ENCODE measurements at places on chromosomes 12 and 14.

GRCh38 chr14:104094709-104095425 is 9.4 kb downstream of the ASPG start:
- DNase-seq, result no peak

DNA sequence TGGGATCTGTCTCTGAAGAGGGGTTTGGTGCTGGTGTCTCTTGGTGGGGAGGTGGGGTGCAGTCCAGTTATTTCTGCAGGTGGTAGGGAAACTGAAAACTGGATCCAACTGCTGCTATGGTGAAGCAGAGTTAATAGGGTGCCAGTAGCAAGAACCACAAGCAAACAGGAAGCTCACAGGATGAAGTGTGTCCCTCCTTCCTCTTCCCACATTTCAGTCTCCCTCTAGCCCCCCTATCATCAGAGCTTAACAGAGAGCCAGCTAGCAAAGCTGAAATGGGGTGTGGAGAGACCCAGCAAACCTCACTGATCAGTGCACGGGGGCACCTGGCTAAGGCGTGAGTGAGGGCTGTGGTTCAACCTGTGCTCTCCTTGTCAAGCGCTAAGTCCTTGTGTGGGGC is 69.1 kb upstream of the C12orf71 start:
- no peak for DNase-seq

DNA sequence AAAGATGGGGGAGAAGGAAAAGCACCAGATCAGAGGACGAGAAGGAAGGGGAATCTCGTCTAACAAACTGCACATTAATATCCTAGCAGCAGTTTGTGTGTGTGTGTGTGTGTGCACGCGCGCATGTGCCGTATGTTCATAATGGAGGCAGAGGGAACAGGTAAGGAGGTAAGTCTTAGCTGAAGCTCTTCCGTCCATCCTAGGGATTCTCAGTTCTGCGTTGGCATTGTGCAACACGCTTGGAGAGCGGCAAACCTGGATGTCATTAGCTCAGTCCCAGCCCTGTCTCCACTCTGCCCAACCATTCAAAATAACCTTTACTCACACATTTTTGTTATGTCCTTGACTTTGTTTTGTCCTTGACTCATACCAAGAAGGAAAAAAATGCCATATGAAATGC is 1.6 kb upstream of the C1R start:
- DNase-seq, result no peak

DNA sequence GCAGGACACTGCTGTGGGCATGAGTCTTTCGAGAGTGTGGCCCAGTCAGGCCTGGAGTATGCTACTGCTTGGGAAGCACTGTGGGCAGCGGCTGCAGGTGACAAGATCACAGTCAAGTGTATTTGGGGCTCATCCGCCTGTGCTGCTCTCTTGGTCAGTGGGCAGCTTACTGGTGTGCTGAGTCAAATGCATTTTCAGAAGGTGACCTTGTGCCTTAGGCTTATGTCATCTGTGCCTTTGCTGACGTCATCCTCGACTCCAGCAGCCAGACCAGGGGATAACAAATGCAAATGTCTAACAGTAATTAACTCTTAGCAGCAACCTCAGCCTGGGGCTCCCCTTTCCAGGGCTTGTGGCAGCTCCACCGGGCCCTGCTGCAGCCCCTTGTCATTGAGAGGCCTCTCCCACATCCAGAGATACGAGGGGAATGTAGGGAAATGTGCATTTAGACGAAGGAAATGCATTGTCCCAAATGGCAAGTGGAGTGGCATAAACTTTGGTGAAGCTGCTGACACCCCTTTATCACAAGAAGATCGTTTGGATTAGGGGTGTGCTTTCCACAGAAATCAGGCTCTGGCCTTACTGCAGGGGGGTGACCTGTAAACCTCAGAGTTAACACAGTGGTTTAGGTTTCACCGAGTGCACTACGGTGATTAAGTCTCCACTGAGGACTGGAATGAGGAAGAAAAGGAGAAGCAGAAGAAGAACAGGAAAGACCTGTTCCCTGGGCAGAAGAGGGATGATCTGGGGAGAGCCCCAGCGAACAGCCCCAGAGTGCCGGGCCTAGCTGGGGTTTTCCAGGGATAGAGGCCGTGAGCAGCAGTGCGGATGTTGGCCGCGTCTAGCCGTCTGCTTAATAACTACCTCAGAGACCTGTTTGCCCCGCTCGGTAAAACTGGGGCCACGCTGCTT is 39.7 kb downstream of the PSMA6 start:
- DNase-seq, result no peak

DNA sequence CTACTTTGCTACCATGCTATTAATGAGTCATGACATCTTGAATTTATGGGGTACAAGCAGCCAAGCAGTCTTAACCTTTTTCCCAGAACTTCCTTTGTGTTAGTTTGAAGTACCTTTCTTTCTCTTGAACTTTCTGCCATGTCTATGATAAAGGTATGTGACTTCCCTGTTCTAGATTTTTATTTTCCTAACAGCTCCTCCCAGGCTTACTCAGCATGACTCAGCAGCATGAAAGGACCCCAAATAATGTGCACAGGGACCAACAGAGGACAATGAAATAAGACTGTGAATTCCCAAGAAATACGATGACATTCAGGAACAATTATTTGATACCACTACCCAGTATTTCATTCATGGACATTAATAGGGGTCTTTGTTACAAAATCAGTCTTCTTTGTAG is 60.0 kb downstream of the TTC6 start:
- DNase-seq, result no peak

DNA sequence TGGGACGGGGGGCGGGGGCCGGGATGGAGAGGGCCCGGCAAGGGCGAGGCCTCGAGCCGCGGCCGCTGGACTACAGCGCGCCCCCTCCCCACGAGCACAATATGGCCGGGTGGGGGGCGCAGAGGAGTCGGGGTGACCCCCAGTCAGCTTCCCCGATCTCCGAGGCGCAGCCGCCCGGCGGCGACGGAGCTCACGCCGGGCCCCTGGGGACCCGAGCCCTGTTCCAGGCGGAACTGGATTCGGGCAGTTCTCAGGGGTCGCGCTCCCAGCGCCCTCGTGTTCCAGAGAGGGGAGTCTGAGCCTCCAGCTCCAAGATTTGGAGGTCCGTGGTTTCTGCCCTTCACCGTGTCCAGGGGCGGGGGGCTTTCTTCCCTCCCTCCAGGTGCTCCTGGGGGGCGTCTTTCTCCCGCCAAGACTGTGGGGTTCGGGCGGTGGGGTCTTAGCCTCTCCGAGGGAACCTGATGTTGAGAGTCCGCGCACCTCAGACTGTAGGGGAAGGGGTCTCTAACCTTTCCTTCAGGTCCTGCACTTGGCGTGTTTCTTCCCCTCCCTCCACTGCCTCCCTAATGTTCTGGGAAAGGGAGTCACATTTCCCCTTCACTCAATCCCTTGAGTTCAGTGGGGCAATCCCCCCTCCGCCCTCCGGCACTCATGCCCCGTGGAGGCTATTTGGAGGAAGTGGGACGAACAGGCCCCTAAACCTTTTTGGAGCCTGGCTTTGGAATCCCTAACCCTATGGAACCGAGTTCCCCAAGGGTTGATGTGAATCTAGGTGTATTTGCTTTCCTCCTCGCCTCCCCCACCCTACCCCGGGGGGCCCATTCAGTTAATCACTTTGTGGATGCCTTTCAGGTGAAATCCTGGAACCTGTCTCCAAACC is 584 bp downstream of the ACVR1B start:
- DNase-seq, result no peak

DNA sequence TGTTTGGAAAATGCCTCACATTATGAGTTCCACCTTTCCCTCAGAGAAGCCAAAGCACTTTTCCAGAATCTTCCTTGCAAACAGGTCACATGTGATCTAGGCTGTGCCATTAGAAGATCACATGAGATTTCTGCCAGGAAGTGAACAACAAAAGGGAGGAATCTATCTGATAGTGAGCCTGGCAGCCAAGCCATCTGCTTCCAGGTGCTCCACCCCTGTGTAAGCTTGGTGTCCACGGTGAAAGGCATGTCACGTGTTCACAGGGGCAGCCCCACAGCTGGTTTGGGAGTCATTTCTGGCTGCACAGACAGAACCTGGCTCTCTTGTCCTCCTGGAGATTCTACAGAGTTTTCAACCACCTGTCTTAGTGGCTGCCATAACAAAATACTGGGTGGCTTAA is 3.5 kb upstream of the KSR2 start:
- DNase-seq, result no peak
